ENCODE measurements at places on chromosomes 2 and 18.

GRCh38 chr18:32804134-32804888 lies 31.5 kb upstream of the KLHL14 start:
- no peak for DNase-seq

- DNase-seq = no peak
Measured at GRCh38 chr18:69000366-69000765, 202.5 kb downstream of the CCDC102B start.

- DNase-seq = no peak
Measured at GRCh38 chr2:48874282-48874681, 118.8 kb upstream of the LHCGR start.

GRCh38 chr2:236054125-236054524 lies 114.1 kb downstream of the GBX2 start:
- DNase-seq = no peak

DNA sequence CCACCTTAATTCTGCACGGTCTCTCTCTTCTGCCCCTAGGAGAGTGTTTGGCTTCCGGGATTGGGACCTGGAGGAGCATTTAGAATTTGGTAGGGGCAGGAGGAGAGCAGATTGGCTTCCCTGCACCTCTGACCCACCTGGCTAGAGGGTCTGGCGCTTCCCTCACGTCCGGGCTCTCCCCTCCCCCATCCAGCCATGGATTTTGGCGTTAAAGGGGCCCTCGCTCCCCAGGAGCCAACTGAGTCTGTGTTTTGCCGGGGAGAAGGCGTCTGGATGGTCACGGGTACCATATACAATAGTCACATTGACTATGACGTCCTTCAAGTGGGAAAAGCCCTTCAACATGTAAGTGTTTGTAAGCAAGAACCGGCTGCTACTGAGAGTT lies 6.6 kb downstream of the HOXD3 start:
- DNase-seq = no peak

GRCh38 chr2:223915071-223915470 lies 30.1 kb downstream of the WDFY1 start:
- no peak for DNase-seq

Data from activated CD8-positive, alpha-beta memory T cell treated with anti-CD3 and anti-CD28 coated beads for 1 hour (primary cell).